ENCODE measurements at places on chromosomes 3 and 15.

GRCh38 chr15:61951949-61952348 lies 108.3 kb downstream of the VPS13C start:
- no peak for DNase-seq

DNA sequence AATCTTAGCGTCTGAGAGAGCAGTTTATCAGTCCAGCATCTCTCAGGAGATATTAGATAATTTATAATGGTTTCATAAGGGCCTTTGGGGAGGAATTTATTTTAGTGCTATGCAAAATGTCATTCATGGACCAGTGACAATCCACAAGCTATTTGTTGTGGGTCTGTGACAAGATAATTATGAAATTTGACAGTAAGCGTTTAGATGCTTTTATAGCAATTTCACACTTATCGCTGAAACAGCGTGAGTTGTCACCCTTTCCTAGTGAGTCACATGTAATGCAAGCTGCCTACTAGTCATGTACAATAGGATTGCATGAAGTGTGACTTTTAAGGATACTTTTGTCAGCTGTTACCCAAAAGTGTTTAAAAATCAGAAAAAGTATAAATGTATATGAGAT lies 315.6 kb upstream of the THBS1 start:
- DNase-seq, result no peak

- no peak for DNase-seq
Observed at GRCh38 chr3:8776406-8776805, 7.0 kb upstream of the OXTR start.

- no peak for DNase-seq
Observed at GRCh38 chr3:102909904-102910303, 475.1 kb downstream of the ZPLD1 start.

DNA sequence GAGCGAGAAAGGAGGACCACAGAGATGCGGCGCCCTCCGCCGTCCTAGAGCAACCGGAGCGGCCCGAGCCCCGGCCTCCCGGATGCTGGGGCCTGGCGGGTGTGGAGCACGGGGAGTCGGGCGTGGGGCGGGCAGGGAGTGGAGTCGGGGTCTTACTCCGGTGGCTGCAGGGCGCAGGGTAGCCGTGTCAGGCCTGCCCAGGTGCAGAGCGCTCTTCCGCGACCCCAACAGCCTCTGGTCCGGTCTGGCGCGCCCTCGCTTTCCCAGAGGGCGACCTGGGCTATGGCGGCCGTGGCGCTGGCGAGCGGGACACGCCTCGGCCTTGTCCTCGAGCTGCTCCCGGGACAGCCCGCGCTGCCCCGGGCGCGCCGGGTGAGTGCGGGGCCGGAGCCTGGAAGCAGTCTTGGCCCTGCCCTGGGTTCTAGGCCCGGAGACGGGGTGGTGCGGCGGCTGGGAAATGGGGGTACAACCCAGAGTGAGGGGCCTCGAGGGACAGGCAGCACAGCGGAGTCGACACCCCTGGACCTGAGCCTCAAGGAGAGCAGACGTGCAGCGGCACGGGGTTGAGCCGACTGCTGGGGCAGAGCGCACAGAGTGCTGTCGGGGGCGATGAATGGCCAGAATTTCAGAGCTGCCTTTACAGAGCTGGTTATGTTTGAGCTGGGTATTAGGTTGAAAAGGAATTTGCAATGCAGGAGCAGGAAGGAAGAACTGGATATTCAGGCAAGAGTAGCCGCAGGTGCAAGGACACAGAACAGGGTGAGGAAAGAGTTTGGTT lies at the start of gene ZNF662:
ZNF662 (plus strand) TSS at position 73 of the 778 bp plus-strand sequence. CDS start 1,973 bp downstream, outside the sequence.
- DNase-seq, result no peak

DNA sequence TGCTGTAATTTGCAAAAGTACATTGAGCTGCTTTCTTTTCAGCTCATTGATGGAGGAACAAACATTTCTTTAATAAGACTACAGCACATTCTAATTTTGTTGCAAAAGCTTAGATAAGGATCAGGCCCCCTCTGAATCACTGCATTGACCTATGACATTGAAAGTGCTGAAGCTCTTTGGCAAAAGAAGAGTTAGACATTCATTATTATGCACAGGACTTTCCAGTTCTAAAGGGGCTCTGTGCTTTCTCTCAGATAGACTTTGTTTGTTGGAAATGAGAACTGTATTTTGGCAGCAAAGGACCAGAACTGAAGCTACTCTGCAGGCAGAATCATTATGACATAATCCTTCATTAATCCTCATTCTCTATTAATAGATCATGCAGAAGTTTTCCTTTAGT lies 252.9 kb upstream of the SOX2 start:
- DNase-seq, result no peak

DNA sequence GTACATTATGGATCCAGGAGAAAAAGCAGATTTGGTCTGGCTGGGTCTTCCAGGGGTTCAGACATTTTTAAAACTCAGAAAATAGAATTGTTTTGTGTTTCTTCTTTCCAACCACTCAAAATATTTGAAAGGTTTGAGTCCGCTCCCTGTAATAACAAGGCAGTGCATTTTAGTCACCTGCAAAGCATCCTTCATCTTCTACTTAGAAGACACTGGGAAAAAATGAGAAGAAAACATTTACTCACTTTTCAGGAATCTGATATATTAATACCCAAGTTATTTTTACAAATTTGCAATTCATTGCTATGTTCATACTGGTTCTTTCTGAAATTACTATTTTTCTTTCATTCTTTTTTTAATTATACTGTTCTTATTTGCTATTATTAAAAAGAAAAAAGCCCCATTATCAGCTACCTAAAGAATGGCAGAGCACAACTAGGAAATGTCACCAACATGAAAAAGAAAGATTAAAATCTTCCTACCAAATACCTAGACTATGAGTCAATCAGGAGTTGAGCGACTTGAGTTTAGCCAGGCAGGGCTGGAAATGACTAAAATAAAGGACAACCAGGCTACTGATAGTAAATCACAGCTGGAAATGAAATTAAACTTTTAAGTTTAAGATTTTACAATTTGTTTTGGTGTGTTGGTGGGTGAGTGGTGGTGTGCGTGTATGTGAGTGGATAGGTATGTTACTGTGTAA lies 280.3 kb upstream of the THBS1 start:
- DNase-seq, result no peak

GRCh38 chr3:46667061-46667621 lies 26.3 kb downstream of the ALS2CL start:
- DNase-seq, result no peak

Data from KBM-7 (cell line).